ENCODE measurements at places on chromosomes 7 and 10. TPM values are rescaled to one million over a fixed set of nuclear protein-coding genes. Genes with fewer than 3 reads are reported as not detected.

- no peak for DNase-seq
Observed at GRCh38 chr10:124339119-124340032, 79.3 kb downstream of the OAT start.

DNA sequence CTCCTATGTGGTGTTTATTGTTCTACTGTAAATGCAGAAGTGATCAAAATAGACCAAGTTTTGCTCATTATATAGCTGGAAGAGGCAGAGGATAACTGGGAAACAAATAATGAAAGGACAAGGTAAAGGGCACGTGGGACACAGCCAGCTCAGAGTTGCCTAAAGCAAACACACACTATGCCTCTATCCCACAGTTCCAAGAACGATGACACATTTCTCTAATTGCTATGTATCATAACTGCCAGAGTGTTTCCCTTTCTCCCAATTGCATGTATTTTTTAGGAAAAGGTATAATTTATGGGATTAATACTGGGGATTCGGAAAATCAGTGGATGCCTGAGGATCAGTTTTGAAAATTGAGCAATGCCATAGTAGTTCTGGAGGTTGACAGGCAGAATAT lies 49.0 kb downstream of the CCDC71L start:
- DNase-seq, result no peak

DNA sequence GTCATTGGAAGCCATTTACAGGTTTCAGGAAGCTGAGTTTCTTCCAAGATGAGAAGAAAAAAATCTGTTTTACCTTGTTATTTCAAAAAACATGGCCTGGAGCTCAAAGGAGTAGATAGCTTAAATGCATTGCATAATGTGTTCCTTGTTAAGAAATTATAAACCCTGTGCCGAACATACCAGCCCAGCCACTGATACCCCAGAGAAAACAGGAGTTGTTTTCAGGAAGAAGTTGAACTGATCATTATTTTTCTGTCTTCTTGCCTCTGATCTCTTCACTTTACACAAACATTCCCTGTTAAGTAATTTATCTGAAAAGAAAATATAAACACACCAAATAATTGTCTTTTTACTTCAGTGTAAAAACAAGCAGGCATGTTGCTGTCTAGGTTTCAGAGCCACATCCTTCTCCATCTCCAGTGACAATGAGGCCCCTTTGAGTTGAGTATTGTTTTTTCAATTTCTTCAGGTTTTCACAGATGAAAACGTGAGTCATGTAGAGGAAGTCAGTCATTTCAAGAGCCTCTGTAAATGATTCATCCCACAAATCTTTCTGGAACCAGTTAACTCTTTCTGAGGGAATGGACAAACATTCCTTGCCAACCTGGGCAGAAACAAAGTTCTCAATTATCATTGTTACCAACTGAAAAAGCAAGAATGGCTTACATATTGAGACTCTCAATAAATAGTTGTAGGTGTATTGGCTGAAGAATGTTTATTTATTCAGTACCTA lies 244.2 kb downstream of the IPMK start:
- no peak for DNase-seq

- DNase-seq, result no peak
Observed at GRCh38 chr7:91759205-91759863, 121.2 kb downstream of the MTERF1 start.

GRCh38 chr10:69816521-69816920 lies 14.8 kb downstream of the COL13A1 start:
- no peak for DNase-seq

GRCh38 chr7:132757783-132758182 lies 181.5 kb upstream of the PLXNA4 start:
- DNase-seq, result no peak

GRCh38 chr10:83702731-83703130 lies 436.6 kb upstream of the GHITM start:
- DNase-seq, result no peak

DNA sequence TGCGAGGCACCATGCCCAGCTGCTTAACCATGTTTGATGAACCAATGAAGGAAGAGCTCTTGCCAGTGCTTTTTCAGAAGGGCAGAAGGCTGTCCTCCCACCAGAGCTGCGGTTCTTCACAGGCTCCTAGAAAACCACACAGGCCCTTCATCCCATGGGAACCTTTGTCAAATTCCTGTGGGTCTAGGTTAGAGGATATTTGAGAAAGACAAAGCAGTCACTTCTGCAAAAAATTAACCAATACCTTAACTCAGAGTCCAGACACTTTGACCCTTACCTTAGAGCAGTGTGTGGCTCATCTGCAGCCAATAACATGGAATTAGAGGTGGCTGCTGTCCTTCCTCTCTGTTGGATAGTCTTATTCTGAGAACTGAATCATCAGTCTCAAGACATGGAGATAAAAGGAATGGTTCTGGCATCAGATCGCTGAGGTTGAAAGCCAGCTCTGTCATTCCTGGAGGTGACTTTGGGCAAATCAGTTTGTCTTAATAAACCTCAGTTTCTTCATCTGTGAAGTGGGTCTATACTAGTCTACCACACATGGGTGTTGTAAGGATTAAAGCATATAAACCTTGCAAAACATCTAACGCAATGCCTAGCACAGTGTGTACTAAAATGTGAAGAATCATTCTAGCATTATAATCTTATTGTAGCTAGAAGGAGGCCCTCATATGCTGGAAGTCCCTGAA lies 65.1 kb upstream of the PIP4K2A start:
- no peak for DNase-seq

- no peak for DNase-seq
Observed at GRCh38 chr10:42646687-42647640, 8.6 kb upstream of the ZNF33B start.

- DNase-seq, result no peak
Observed at GRCh38 chr7:70356787-70357328, 758.6 kb downstream of the AUTS2 start.

DNA sequence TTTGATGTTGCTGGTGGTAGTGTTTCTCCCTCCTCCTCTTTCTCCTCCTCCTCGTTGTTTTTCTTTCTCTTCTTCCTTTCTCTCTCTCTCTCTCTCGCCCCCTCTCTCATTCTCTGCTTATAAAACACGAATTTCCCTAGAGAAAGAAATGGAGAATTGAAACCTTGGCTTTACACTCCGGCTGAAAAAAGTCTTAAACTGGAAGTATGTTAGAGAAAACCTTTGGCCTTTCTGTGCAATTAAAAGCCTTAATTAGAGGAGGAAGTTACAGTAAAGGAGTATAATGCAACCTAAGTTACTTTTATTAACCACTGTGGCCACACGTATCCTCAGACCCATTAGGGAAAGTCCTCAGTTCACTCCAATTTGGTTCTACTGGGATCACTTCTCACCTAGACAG lies 501.7 kb upstream of the SORCS1 start:
- DNase-seq, result no peak

- no peak for DNase-seq
Observed at GRCh38 chr10:6494936-6495592, 85.0 kb downstream of the PRKCQ start.

- DNase-seq, result no peak
Observed at GRCh38 chr7:49670991-49671390, 102.4 kb upstream of the VWC2 start.

- DNase-seq, result peak; percentile 90
Observed at GRCh38 chr10:102422545-102423129, 2.0 kb downstream of the FBXL15 start.

- no peak for DNase-seq
Observed at GRCh38 chr7:7595451-7595850, 28.8 kb downstream of the MIOS start.

- DNase-seq, result peak; percentile 78
Observed at GRCh38 chr7:66921396-66921917, 432 bp downstream of the TMEM248 start.

DNA sequence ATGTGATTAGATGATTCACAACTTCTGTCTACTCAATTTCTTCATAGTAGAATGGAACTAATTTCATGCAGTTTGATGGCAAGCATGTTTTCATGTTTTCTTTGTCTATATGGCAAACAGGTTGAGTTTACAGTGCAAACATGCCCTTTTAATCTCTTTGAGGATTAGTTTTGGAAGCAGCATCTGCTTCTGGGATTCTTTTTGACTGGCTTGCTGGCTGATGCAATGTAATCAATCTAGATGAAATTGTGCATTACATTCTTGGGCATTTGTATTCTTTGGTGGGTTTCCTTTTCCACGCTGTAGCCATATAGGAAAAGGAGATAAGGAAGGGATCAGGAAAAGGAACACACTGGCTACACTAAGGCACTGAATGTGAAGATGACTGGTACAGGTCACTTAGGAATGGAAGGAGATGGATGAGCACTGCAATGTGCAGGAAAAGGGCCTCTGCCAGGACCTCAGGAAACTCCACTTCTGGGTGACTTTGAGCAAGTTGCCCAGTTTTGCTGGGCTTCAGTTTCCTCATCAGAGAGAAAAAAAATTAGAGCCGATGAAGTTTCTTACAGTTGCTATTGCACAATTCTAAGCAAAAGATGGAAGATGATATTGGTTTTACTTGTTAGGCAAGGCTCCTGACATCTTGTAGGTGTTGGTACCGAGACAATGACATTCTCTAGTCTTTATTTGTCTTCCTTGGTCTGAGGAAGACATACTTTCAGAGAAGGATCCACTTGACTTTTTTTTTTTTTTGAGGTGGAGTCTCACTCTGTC lies 269.1 kb downstream of the SUGCT start:
- no peak for DNase-seq

- DNase-seq, result no peak
Observed at GRCh38 chr7:69173341-69173740, 424.9 kb upstream of the AUTS2 start.

DNA sequence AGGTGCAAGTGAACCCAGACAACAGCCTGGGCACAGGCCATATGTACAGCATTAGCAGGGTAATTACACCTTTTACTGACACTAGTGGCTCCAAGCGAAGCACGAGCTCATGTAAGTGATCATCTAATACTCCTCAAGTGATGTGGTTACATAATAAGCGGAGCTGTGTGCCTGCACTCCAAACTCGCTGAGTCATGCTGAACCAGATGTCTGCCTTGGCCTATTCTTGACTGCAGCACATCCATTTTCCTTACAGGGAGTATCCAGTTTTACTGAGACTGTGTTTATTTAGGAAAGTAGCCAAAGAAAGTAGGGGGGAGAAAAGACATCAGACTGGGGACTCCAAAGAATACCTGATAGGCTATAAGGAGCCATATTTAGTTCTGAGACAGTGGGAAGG lies 90.1 kb downstream of the GRM3 start:
- no peak for DNase-seq

UCMA gene
- not detected for total RNA-seq

MEOX2 gene
- total RNA-seq, result 14.4 TPM

LRRC18 gene
- total RNA-seq, result not detected

SLC26A4 gene
- 3.5 TPM for total RNA-seq

GARIN1A gene
- total RNA-seq, result 6.1 TPM

OPN1SW gene
- total RNA-seq, result not detected

RTKN2 gene
- 0.21 TPM for total RNA-seq

SFRP5 gene
- total RNA-seq, result 3.7 TPM

PIK3CG gene
- total RNA-seq, result 5.9 TPM

MEST gene
- total RNA-seq, result 9.0 TPM

TAS2R41 gene
- 0.69 TPM for total RNA-seq

Measured in aorta (tissue), 5 donors.